SJSA1 (cell line): ENCODE measurements at places on chromosomes 1 and 21. TPM values are rescaled to one million over a fixed set of nuclear protein-coding genes. Genes with fewer than 3 reads are reported as not detected.

- DNase-seq, result no peak
These were observed 25.6 kb downstream of the LRRC71 start for GRCh38 chr1:156945881-156946661.

- DNase-seq, result peak; percentile 49
These were observed 21.8 kb downstream of the SLC27A3 start for GRCh38 chr1:153796786-153797659.

- no peak for DNase-seq
These were observed 31.6 kb downstream of the DOP1B start for GRCh38 chr21:36188081-36188681.

DNA sequence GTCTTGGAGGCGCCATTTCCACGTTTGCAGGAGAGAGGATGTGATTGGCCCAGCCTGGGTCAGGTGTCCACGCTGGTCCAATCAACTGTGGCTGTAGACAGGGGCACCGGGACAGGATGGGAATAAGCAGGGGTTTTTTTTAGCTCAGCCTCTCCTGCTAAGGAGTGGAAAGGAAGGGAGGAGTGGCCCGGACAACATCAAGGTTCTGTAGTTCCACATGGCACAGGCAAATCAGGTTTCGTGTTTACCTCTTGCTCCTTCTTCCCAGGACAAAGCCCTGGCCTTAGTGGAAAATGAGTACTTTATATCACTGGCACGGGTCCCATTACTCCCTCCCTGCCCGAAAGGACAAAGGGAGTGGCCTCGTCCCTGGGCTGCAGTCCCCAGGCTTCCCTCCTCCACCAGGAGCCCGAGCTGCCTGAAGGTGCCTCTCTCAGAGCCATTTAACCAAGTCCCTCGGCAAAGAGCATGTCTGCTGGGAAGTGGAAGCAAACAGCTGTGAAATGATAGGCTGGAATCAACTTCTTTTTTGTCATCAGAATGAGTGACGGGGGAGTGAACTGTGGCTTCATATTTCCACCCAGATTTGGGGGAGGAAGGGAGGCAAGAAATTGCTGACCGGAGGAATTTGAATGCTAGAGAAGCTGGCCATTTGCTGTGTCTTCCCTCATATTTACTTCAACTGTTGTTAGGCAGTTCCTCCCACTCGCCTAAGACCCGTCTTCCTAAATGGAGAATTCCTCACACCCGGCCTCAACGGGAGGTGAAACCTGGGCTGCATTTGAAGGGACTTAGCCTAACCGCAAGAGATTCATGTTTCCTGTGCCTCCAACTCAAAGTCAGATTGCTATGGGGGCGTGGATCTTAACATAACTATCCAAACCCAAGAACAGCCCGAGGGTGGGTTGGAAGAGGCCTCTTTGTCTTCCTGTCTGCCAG, 84.9 kb upstream of the SLC44A3 start:
- DNase-seq, result peak; percentile 66

- DNase-seq, result no peak
These were observed 117.9 kb downstream of the DMRTB1 start for GRCh38 chr1:53576866-53577760.

GRCh38 chr21:32887026-32887425, 115.5 kb upstream of the PAXBP1 start:
- no peak for DNase-seq

GRCh38 chr1:160406131-160406968, 6.0 kb downstream of the VANGL2 start:
- no peak for DNase-seq

- no peak for DNase-seq
These were observed 12.9 kb downstream of the ACTRT2 start for GRCh38 chr1:3034162-3034561.

DNA sequence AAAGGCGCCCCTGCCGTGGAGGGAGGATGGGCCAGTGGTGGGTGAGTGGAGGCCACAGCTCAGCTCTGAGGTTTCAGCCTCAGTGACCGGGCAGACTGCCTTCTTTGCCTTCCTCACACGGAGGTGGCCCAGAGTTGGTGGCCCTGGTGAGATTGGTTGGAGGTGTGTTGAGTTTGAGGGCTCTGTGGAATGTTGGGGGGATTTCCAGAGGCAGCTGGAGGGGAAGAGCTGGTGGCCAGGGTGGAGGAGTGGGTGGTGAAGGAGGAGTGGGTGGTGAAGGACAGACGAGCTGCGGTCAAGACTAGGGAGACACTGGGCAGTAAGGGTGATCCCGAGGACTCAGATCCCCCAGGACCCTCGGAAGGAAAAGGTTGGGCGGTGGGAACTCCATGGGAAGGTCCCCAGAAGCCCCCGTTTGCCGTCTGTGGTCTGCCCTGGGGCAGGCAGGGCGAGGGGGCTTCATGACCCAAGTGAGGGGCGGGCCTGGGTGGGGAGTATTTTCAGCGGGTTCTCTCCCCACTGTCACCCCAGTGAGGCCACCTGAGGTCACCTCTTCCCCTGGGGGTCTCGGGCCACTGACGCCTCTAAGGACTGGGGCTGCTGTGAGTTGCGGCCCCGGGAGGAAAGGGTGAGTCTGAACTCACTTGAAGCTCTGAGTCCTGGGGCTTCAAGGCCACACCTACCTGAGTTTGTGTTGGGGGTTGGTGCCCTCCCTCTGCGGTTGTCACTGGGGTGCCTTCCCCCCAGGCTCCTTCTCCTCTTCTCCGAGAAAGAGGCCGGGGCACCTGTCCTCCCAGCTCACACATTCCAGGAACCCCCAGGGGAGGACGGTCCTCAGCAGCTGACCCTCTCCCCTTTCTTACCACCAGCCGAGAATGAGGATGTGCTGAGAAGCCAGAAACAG, 22.7 kb upstream of the PIK3CD start:
- DNase-seq, result no peak

GRCh38 chr1:165647970-165648369, 16.9 kb downstream of the MGST3 start:
- DNase-seq, result no peak

DNA sequence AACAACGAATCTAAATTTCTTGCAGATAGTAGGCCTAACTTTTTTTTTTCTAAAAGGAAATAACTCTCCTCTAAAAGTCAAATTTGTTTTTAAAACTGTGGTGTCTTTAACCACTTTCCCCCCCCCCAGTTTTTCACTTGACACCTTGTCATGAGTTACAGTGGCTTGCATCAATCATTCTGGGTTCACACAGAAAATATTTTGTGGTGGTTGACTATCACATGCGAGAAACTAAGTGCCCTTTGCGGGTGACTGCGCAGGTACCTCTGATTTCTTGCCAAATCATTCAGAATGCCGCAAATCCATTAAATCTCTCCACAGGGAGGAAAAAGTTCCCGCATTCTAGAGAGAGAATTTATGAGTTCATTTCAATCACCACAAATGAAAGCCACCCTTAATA, 23.8 kb upstream of the SAMSN1 start:
- no peak for DNase-seq

- no peak for DNase-seq
These were observed 343.8 kb downstream of the RPS6KC1 start for GRCh38 chr1:213394837-213395236.

GRCh38 chr1:225644666-225645065, 8.3 kb downstream of the ENAH start:
- peak; percentile 46 for DNase-seq

DNA sequence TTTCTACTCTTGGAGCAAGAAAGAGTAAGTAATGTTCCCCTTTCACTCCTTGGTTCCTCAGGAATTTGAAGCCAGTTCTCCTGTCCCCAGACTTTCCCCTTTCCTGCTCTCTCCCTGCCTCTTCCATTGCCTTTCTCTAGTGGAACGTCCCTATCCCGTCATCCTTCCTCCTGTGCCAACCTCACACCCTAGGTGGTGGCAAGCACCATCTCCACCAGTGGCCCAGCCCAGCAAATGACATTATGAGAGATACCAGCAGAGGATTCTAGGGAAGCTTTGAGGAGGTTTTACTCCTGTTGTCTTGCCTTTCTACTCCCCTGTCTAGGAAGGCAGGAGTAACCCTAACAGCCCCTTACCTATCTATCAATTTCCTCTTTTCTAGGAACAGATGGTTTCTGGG, 8.1 kb upstream of the TACSTD2 start:
- DNase-seq, result peak; percentile 4

GRCh38 chr1:7608628-7609305, 162.3 kb upstream of the VAMP3 start:
- DNase-seq, result no peak

DNA sequence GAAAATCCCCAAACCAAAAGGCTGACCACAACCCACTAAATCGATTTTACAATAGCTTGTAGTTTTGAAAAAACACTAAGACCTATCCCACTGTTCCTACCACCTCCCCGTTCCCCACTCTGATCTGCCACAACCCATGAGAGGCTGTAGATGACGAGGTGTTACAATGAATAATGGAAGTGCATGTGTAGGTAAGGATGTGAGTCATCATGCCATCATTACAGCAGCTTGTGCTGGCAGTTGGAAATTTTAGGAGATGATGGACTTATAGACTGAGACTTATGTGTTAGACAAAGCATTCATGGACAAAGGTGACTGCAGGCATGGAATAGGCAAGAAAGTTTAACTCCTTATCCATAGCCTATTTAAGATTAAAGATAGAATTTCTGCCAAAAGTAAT, 184.7 kb upstream of the CACYBP start:
- DNase-seq, result no peak

DNA sequence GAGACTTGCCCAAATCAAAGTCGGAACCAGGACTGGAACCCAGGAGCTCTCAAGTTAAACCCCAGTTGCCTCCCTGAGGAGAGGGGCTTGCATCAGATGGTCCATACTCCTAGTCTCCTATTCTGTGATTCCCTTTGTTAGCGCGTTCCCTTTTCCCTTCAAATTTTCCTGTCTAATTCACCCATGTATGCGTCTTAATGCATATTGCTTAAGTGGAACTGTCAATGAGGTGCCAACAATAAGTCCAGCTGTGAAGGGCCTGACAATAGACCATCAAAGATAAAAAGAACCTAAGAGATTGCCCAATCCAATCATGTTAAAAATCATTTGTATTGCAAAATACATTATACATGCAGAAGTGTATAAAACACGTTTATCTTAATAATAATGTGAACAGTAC, 634 bp upstream of the SPATA6 start:
- no peak for DNase-seq

GRCh38 chr1:44261962-44262361, 48.7 kb downstream of the DMAP1 start:
- no peak for DNase-seq

DNA sequence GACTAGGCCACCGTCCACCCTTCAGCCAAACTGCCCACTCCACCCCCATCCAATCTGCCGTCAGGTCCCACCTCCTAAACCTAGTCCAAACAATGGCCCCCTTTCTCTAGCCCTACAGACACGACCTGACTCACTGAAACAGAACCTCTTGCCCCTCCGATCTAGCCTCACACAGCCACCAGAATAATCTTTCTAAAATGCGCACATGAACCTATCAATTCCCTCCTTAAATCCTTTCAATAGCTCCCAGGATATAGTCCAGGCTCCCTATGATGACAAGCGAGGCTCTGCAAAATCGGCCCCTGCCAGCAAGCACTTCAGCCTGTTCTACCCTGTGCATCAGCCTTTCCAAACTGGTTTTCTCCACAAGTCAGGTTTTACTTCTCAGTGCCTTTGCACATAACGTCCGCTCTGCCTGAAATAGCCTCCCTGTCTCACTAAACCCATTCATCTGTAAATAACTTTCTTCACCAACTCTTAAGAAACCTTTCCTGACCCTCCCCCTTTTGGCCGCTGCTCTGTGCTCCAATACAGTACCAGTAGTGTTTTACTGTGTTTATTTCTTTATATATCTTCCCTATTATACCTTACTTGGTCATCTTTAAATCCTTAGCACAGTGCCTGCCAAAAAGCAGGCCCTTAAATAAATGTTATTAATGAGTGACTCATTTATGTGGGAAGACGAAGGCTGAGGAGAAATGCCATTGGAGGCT, 9.0 kb upstream of the CDC20 start:
- peak; percentile 65 for DNase-seq

GRCh38 chr1:151849871-151850270, 3.6 kb downstream of the THEM5 start:
- no peak for DNase-seq

DNA sequence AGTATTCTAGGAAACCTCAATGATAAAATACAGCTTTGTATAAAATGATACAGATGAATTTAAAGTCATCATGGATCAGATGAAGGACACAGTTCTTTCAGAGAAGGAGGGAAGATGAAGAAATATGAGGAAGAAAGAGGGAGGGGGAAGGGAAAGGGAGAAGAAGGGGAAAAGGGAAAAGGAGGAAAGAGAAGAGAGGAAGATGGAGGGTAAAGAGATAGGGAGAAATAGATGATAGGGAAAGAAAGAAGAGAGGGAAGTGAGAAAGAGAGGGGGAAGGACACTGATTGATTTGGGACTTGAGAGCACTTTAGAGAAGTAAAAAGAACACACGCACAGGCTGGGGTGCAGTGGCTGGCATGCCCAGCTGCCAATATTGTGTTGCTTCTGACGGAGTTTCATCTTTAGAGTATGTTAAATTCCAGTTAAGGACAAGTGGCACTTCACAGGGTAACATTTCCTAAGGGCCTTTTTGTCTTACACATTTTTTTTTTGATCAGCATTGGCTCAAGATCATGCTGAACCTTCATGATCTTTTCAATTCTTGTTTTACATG, 235.9 kb upstream of the DMRTA2 start:
- DNase-seq, result peak; percentile 29

- DNase-seq, result no peak
These were observed 290.6 kb downstream of the NFIA start for GRCh38 chr1:61372944-61373343.

DNA sequence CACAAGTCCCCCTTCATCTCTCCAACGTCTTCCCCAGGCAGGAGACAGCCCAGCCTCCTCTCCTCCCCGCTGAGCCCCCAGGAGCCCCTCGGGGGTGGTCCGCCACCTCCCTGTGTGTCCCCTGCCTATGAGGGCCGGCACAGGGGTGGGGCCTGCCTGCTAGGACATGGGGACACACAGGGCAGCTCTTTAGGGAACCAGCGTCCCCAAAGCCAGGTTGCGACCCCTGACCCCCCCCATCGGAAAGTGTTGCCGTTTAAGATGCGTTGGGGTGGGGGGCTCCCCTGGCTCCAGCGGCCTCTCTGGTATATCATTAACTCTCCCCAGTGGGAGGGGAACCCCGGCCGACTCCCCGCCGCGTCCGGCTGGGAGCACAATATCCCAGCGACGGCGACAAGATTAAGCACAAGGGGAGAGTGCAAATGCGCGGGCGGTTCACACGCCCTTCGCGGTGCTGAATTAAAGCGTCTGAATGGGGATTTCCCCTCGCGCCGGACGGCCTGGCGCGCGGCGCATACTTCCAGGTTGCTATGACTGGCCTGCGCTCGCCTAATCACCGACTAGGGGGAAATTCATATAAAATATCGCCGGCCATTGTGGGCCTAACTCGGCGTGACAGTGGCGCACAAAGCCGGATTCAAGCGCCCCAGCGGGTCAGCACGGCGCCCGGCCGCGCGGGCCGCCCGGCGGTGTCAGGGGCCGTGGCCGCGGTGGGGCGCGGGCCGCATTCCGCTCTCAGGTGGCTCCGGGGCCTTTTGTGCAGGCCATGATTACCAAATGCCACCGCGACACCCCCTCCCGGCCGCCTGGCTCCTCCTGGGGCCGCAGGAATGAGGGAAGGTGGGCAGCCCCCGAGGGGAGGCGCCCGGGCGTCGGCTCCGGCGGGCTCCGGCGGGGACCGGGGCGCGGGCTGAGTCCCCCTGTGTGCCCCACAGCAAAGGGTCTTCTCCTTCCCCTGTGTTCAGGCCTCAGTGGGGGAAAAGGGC, 30.9 kb downstream of the WNT3A start:
- DNase-seq, result peak; percentile 36

Gene NMNAT2
- total RNA-seq, result 0.50 and 0.60 TPM in 2 replicates

Gene DDR2
- 52.7 and 62.8 TPM in 2 replicates for total RNA-seq

Gene PEX10
- 29.3 and 37.3 TPM in 2 replicates for total RNA-seq

Gene SPRR2E
- total RNA-seq, result not detected in 2 replicates

Gene PADI2
- total RNA-seq, result not detected in 2 replicates

Gene SLAMF9
- not detected in 2 replicates for total RNA-seq

Gene TNN
- total RNA-seq, result 5.3 and 6.0 TPM in 2 replicates

Gene FNDC5
- total RNA-seq, result 0.47 and 0.84 TPM in 2 replicates

Gene MYCL
- total RNA-seq, result 5.3 and 8.1 TPM in 2 replicates
